ENCODE measurements at places on chromosomes 12 and 14.

DNA sequence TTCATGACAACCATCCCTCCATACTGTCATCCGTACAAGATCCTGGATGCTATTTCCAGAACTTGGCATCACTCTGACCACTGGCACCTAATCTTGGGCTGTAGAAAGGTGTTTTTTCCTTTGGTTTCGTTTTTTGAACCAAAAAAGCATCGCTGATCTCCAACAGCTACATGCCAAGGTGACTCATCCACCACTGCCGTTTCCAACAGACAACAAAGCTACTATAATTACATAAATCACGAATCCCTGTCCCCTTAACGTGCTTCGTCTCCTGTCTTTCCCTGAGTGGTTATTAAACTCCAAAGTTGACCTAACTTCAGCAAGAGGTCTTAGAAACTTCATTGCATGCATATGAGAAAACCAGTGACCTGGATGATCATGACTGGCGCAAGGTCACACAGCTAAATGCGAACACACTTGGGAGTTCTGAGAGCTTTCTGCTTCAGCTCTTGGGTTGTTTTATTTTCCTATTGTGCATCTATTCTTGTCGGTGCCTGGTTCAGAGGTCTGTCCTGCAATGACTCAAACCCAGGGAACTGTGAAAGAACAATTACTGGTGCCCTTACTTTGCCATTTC lies 99.9 kb downstream of the PPM1H start:
- no peak for DNase-seq

GRCh38 chr14:104795781-104796686 lies 486 bp upstream of the AKT1 start:
- DNase-seq: peak; percentile 28

DNA sequence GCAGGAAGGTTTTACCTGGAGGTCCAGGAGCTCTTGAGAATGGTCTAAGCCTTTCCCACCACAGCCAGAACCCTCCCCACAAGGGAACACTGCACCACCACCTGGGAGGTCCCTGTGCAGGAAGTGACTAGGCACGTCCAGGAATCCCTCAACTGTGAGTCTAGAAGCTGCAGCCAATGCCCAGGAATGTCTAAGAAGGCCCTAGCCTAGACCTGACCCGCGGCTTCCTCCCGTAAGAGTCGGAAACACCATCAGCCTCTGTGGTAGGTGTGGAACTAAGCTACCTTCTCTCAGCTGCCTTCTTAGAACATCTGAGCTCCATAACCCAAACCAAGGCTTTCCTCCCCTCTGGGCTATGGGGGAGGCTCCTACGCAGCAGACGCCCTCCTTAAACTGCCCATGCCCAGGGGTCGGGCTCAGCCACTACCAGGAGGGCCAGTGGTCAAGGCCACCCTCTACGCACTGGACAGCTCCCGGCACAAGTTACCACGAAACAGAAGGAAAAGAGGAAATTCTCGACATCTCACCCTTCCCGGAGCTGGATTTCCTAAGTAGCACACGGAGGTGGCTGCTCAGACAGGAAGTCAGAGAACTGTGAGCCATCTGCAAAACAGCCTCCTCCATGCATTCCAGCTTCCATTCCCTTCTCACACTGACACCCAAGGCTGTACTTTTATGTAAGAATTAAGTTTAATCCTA lies 25.5 kb downstream of the ZFYVE21 start:
- DNase-seq: no peak

DNA sequence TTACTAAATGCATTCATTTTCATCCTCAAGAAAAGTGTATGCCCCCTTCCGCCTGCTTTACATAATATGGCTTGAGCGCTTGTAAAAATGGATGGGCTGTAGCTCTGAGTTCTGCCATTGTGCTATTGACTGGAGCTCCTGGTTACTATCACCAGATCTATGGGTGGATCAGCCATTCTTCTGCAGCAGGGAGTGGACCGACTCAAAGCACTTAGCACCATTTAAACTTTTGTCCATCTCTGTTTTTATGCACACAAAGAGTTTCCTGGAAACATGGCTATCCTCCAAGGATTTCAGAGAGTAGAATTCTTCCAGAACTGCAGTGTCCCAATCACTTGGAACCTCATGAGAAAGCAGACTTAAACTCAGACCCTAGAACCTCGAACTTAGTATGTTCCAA lies 4.5 kb upstream of the NUMB start:
- no peak for DNase-seq

- no peak for DNase-seq
These were observed 581 bp downstream of the ARG2 start for GRCh38 chr14:67620217-67620785.

- no peak for DNase-seq
These were observed 897.4 kb upstream of the SEL1L start for GRCh38 chr14:82431031-82431430.

DNA sequence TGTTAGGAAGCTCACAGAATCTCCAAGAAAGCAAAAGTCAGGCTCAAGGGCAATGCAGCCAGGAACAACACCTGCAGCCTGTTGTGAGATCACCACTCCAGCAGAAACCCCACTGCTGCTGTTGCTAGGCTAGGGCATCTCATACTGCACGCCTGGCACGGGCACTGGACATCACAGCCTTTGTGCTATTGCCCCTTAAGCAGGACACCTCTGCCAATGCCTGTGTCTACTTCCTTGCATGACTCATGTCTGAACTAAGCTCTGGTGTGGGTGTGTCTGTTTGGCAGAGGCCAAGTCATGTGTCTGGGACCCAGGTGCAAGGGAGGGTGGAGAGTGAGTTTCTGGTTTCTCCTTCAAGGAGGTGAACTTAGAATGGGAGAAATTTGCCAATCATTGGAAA lies 10.0 kb upstream of the DDX47 start:
- no peak for DNase-seq

GRCh38 chr12:131723532-131723931 lies 12.6 kb downstream of the SFSWAP start:
- DNase-seq: no peak

GRCh38 chr12:132807295-132808092 lies 21.2 kb downstream of the GOLGA3 start:
- DNase-seq: no peak

DNA sequence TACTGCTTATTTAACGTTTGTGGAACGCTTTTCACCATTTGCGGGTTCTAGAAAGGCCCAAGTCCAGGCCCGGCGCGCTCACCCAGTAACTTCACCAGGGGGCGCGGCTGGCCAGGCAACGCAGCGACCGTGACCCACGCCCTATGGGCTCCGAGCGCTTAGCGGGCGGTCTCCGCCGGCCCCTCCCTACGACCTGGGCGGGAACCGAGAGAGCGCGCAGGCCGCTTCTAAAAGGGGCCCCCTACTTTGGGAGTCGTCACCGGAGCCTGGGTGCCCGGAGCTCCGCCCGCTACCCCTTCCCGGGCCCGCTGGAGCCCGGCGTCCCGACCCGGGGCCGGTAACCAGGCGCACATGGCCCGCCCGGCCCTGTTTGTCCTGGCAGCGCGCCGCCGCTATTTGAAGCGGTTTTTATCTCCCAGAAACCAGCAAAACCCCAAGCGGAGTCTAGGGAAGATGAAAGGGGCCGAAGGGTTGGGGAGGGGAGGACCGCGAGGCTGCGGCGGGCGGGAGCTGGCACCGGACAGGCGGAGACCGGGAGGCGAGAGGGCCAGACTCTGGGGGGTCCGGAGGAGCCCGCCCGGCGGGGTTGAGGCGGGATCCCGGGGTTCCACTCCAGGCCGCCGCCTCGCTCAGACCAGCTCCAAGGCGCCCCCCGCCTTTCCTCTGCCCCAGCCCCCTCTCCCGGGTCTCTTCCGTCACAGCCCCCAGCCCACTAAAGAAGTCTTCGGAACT lies 3.5 kb upstream of the AAAS start:
- DNase-seq: peak; percentile 66

DNA sequence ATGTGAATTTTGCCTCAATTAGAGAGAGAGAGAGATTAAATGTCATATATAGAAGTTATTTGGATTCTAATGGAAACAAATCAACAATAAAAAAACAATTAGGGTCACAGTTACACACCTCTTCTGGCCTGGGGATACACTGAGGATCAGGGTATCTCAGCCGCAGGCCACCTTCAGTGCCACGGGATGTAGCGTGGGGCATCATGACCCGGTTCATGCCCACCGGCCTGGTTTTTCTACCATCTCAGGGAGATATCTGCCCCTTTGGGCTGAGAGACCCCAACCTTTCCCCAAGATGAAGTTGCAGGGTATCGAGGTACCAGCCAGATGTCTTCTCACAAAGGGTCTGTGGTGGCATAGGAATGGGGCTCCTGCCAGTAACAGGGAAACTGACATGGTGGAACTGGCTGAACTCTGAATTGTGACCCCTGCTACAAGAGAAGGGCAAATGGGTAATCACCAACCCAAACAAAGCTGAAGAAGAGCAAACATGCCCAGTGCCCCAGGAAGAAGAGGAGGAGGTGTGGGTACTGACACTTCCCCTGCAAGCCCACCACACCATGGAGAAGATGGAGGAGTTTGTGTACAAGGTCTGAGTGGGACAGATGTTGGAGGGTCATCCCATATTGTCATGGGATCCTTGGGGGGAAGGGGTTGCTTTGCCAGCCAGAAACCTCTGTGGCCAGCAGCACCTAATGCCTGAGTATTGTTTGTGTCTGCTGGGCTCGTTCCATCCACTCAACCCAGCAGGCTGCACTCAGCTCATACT lies 19.5 kb downstream of the SERPINA3 start:
- no peak for DNase-seq

DNA sequence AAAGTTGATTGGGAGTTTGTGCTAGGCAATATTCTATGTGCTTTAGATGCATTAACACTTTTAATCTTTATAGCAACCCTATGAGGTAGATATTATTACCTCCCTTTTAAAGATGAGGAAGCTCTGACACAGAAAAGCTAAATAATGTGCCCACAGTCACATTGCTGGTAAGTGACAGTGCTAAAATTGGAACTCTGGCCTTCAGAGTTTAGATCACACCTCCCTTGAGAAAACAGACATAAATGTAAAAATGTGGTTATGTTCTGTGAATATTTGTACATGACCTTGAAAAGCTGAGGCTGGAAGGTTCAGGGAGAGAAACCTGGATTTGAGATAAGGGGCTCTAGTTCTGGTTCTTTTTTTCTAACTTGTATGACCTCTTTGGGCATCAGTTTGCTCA lies 1.9 kb downstream of the ABHD4 start:
- DNase-seq: no peak

DNA sequence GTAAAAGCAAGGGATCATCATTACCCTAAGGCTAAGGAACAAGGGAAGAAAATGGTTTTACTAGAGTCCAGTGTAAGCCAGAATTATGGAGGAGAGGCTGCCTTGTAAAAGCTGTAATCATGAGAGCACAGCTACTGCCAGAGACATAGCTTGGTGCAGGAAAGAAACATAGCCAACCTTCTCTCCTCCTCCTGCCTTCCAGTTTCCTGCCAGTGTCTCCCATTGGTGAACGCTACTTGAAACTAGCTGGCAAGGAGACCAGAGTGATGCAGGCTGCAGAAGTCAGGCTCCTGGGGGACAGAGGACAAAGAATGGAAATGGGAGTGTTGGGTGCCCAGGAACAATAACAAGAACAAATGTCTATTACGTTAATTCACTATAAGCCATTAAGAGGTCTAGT lies 158.5 kb downstream of the NELL2 start:
- no peak for DNase-seq

DNA sequence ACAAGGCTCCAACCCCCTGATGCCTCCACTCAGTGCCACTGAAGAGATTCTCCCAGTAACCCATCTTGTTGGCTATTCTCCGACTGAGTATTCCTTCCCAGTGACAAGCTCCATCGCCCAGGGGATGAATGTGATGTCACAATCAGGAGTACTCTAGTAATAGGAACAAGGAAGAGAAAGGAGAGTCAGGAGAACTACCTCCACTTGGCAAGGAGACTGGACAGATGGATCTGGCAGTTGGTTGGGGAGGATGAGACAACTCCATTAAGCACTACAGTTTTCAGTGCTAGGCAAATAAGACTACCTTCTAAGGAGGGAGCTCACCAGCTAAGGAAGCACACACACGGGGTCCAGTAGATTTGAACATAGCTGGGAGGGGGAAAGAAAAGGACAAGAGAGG lies 5.3 kb downstream of the RNF41 start:
- DNase-seq: no peak

DNA sequence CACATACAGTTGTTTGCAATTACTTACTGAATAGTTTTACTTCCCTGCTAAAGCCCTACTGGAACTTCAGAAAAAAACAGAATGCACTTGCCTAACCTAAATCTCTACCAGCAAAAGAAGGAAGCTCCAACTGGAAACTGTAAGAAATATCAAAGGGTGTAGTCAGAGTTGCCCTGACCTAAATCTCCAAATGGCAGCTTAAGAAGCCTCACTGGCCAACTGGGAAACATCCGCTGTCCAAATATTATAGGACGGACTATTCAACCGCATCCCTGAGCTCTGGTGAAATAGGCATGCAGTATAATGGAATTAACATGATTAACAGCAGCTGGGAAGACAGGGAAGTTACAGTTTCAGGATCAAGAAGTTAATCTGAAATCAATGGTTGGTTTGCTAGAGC lies 24.3 kb downstream of the ANAPC7 start:
- DNase-seq: no peak

DNA sequence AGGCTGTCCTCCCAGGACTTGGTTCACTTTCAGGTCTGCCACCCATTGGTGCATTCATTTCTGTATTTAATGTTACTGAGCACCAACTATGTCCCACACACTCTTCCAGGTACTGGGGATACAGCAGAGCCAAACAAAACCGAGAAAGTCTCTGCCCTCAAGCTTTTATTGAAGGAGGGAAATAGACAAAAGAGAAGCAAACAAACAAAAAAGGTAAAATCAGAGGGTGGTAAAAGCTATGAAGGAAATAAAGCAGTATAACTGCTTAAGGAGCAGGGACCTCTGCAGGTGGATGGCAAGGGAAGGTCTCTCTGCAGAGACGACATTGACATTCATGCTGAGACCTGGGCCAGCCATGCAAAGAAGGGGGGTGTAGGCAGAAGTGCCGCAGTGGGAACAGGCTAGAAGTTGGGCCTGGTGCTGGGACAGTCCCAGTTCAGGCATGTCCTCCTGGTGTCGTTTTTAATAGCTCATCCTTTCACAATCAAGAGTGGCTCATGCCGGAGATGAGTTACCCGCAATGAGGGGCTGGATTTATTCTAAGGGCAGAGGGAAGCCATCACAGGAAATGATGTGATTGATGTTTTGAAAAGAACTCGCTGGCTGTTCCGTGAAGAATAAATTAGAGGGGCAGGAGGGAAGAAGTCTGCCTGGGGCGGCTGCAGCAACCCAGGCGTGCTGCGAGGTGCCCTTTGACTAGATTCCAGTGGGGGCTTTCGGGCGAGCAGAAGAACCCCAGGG lies 72.8 kb downstream of the IRF2BPL start:
- DNase-seq: peak; percentile 41

DNA sequence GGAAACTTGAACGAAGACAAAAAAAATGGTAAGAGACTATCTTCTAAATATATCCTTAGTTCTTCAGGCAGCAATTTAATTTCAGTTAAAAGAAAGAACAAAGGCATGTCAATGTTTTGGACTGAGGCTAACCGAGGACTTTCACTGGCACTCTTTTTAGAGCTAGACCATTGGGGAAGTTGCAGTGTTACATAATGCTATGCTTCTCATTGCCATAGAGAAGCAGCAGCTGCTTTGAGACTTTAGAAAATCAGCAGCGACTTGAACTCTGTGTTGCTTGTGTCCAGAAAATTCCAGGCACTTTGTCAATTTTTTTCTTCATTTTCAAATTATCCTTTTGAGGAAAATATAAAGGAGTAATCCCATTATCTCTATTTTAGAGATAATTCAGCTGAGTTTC lies 964.2 kb downstream of the NRXN3 start:
- no peak for DNase-seq

Data from T-cell (primary cell).